ENCODE measurements at places on chromosomes 4 and X.

DNA sequence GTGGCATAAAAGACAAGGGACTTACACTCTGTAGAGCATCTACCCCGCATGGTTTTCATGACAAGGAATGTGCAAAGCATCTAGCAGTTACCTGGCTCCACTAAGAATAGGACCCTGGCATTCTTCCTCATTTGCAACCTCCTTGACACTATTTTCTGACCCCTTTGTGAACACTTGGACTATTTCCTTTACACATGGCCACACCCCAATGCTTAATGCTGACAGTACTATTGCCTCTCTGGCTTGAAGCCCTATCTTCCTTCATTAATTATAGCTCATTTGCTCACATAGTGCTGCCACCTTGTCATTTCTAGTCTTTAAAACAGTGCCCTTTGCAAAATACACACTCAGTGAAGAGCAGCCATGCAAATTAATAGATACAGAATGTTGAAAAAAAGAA lies 226.3 kb upstream of the VCX3A start:
- DNase-seq = no peak

GRCh38 chr4:72899214-72899613 lies 170.3 kb downstream of the COX18 start:
- no peak for DNase-seq

- no peak for DNase-seq
These were observed at the start of gene PNCK for GRCh38 chrX:153673428-153674218. Gene PNCK, minus strand, starts transcription at chrX:153673813. Its CDS starts 737 bp downstream, at chrX:153673076.

DNA sequence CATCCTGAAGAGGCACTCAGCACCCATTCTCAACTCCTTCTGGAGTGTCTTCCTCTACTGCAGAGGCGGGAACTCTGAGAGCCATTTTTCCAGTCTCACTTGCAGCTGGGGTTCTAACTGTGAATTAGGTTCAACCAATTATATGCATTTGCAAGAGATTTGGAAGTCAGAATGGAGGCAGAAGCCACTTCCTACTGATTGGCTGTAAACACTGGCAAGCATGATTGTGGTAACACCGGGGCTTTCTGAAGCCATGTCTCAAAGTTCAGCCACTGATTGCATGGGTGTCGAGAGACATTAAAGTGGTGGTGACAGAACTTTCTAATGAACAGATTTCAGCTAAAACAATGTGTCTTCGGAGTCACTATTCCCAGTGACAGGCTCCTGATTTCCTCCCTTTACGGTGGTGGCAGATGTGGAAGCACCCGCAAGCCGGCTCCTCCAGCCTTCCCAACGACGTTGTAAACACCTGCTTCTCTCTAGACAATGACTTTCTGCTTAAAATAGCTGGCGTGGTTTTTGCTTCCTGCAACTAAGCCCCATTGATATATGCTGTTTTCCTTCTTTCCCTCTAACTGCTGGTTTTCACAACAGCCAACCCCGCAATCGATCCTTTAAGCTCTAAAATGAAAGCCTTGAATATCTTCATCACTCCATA lies 92.0 kb downstream of the IRF2 start:
- no peak for DNase-seq

DNA sequence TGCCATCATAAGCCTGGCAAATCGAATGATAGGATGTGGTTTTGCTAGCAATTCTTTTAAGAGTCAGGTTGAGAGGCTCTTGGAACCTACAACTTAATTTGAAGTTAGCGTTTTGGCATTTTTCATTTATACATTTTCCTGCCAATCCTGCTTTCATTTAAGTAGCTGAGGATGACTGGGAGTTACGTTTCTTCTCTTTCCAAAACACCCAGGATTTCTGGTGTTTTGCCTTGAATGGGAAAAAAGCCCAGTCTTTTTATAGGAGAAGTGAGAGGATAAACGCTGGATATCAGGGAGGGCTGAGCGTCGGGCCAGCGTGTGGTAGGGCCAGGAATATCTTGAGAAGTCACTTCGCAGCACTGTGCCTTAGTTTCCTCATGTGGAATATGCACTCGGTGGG lies 174.2 kb upstream of the HAND2 start:
- DNase-seq = no peak

DNA sequence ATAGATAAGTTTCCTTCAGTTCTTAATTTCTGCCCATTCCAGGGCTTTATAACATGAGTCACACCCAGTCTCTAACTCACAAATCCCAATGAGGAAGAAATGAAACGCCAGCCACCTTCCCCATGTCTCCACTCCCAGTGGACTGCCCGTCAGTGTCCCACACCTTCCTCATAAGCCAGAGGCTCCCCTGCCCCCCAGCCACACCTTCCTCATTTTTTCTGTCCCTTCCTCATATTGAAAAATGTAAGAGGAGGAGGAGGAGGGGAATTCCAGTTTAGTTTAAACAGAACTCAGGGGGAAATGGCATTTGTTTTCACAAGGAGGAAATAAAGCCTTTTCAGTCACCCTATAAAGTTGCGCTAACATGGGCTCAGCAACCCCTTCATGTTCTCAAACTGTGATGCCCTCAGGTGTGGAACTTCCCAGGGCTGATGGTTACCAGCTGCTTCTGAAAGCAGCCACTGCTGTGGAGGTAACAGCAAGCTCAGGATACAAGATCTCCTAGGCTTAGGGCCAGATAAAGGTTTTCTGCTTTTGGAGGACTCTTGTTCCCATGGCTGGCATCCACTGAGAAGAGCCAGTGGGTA lies 97.8 kb downstream of the PARM1 start:
- no peak for DNase-seq

- no peak for DNase-seq
These were observed 104.0 kb upstream of the SLC34A2 start for GRCh38 chr4:25551605-25552004.

- no peak for DNase-seq
These were observed 20.4 kb upstream of the FRMPD3 start for GRCh38 chrX:107429090-107429489.

- no peak for DNase-seq
These were observed 232.4 kb downstream of the MAML3 start for GRCh38 chr4:139921429-139922184.

Data from stimulated activated CD8-positive, alpha-beta memory T cell treated with anti-CD3 and anti-CD28 coated beads, Interleukin-7, amount 100 ng/mL, for 4 hours (primary cell).